ENCODE measurements at places on chromosomes 3 and 15. TPM values are rescaled to one million over a fixed set of nuclear protein-coding genes. Genes with fewer than 3 reads are reported as not detected.
A peak's percentile ranks its signal among the peaks of the same experiment; 100 is the strongest.

Gene IGSF11
- 0.15 TPM for total RNA-seq

Gene HEG1
- total RNA-seq, result 6.0 TPM

Gene ACKR4
- not detected for total RNA-seq

Gene TGM5
- total RNA-seq, result not detected

Gene LOXL1
- total RNA-seq, result 2.5 TPM

- DNase-seq, result no peak
Observed at GRCh38 chr15:74414603-74415338, 19.0 kb downstream of the SEMA7A start.

DNA sequence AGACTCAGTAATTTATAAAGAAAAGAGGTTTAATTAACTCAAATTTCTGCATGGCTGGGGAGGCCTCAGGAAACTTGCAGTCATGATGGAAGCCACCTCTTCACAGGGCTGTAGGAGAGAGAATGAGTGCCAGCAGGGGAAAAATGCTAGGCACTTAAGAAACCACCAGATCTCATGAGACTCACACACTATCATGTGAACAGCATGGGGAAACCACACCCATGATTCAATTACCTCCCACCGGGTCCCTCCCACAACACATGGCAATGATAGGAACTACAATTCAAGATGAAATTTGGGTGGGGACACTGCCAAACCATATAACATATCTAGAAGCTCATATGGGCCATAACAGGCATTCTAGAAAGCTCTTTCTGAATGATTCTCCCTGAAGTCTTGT, 190.3 kb downstream of the WNT5A start:
- DNase-seq, result no peak

- peak; percentile 45 for DNase-seq
Observed at GRCh38 chr3:136994772-136995516, 37.2 kb downstream of the IL20RB start.

DNA sequence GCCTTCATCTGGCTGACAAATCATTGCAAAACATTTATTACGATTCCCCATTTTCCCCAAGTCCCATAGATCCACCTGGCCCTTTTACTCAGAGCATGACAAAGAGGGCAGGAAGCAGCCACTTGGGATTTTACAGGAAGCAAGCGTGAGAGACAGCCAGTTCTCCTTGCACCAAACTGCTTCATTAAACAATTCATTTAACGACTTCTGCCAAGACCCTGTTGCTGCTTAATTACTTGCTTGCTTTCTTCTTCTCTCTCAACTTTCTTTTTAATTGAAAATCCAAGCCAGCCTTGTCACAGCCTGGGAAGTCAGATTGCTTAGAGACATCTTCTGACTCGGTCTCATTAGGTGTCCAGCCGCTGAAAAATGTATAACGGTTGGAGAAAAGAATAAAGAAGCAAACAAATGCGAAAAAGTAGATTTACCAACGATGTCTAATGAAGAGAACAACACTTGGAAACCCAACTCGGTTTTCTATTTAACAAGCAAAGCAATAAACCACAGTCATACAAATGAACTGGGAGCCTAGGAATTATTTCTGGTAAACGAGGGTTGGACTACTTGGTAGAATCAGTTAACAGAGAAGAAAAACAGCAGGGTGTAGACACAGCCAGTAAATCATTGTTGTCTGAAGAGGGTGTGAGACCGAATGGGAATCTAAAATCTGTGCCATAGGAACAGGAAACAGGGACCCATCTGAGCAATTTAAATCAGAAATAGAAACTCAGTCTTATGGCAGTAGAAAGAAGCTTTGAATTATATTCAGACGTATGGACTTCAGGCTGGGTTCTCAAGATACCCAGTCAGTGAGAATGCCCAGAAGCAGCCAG, 298.3 kb downstream of the LRRC3B start:
- no peak for DNase-seq

DNA sequence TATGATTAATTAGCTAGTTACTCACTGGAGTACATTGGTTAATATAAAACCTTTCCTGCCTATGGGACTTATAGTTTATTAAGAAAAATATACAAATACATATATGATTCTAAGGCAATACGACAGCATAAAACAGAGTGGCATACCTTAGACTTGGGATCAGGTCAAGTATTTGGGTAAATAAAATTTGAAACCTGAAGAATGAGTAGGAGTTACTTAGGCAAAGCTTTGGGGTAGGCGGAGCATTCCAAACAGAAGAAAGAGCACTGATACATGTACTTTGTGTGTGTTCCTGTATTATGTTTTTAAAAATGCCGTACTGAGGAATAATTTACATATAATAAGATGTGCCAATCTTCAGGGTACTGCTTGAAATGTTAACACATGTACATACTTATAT, 15.1 kb downstream of the ZPLD1 start:
- DNase-seq, result no peak

DNA sequence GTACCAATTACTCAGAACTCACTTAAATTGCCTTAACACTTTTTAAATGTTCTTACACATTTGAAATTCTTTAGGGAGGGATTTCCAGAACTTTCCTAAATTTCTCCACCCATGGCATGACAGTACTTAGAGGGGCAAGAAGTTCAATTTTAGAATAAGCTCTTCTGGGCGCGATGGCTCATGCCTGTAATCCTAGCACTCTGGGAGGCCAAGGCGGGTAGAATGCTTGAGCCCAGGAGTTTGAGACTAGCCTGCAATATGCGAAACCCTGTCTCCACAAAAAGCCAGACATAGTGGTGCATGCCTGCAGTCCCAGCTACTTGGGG, 10.6 kb downstream of the FAM131A start:
- DNase-seq, result no peak
